Hindlimb muscle (tissue), 1 donor: ENCODE measurements at places on chromosomes 5 and 9. TPM values are rescaled to one million over a fixed set of nuclear protein-coding genes. Genes with fewer than 3 reads are reported as not detected.

The MYOT gene
- 268 TPM for polyA plus RNA-seq

The FAM200C gene
- 12.2 TPM for polyA plus RNA-seq

The FOXD4L4 gene
- polyA plus RNA-seq: not detected

The EGFLAM gene
- polyA plus RNA-seq: 37.6 TPM

The OBP2B gene
- not detected for polyA plus RNA-seq

The CYSRT1 gene
- 2.5 TPM for polyA plus RNA-seq

The ANKRD55 gene
- polyA plus RNA-seq: 0.27 TPM
